Pulmonary artery endothelial cell (primary cell): ENCODE measurements at places on chromosomes 13 and 19.

DNA sequence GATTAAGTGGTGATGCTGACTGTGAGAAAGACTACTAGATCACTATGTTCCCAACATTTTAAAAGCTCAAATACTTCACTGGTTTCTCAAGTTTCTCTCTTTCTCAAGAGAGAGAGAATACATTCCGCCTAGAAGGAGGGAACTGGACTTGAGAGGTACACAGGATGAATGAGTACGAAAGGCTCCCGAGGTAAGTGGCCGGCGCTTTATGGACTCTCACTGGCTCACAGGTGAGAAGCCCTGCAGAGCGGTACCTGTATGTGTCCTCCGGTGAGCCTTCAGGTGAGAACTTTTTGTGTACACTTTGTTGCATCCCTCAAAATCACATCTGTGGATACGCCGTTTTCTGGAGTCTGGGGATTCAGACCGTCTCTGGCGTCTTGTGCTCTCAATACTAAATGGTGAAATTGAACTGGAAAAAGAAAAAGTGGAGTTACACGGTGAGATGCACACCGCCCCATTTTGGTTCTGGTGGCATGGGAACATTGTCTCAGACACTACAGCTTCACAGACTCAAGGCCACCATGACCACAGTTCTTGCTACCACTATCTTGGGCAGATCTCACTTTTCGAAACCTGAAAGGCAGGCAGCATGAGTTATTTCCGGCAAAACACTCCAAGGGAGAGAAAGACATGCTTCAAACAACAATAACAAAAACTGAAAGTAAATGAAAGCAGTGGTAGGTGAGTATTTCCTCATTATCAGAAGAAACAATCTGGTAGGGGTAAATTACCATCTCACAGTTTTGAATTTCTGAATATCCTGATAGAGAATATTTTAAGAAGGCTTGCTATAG lies 418.9 kb downstream of the KLF12 start:
- no peak for DNase-seq

DNA sequence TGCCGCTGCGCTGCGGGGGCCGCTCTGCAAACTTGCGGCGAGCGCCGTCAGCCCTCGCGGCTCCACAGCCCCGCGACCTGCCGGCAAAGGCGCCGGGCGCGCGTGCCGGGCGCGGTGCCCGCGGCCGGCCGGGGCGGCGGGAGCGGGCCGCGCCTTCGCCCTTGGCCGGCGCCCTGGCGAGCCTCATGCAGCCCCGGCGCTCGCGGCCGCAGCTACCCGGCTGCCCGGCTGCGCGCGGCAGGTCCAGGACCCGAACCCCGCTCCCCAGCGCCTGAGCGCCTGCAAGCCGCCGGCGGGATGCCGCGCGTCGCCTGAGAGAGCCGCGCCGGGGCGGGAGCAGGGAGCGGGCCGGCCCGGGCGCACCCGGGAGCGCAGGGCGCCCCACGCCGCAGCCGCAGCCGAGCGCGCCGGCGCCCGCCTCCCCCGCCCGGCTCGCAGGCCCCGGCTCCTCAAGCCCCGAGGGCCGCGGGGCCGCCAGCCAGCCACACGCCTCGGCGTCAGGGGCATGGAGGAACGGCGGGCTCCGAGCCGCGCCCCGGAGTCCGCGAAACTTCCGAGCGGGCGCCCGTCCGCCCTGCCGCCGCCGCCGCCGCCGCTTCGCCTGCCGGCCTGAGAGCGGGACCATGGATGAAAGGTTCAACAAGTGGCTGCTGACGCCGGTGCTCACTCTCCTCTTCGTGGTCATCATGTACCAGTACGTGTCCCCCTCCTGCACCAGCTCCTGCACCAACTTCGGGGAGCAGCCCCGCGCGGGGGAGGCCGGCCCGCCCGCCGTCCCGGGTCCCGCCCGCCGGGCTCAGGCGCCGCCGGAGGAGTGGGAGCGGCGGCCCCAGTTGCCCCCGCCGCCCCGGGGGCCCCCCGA lies 564 bp downstream of the HS6ST3 start:
- no peak for DNase-seq

- DNase-seq = no peak
Measured at GRCh38 chr13:26688286-26688685, 72.3 kb downstream of the GPR12 start.

DNA sequence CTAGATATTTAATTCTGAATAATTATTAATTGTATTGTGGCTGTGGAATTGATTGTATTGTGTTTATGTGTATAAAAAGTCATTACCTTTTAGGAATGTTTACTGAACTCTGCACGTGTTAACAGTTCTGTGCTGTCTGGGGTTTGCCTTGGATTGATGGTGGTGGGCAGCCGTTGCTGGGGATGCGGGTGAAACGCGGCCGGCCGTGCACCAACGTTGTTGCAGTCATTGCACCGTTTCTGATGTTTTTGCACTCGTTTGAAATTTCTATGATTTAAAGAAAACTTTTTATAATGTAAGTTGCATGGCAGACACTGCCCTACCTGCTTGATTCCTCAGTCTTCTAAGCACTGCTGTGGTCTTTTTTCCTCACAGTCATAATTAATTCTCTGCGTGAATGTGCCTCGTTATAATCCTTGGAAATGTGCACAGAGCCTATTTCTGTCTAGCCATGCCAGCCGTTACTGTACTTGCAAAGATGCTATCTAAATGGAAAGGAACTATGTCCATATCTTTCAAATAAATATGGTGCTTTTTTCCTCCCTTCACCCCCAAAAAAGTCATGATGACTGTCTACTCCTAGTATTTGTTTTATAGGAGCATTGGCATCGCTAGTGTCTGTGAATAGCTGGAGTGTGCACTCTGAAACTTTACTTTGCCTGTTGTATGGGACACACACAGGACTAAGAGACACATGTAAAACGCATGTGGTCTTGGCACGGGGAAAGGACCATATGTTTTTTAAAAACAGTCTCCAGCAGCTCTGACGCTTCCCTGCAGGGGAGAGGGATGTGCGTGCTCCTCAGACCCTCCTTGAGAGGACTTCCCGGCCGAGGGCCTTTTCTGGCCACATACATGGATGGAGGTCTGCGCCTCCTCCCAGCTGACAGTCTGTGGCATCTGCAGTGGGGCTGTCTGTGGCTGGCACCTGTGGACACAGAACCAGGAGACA lies 40.7 kb upstream of the MCF2L start:
- no peak for DNase-seq

GRCh38 chr13:102617697-102618350 lies 21.0 kb downstream of the TPP2 start:
- DNase-seq = no peak

DNA sequence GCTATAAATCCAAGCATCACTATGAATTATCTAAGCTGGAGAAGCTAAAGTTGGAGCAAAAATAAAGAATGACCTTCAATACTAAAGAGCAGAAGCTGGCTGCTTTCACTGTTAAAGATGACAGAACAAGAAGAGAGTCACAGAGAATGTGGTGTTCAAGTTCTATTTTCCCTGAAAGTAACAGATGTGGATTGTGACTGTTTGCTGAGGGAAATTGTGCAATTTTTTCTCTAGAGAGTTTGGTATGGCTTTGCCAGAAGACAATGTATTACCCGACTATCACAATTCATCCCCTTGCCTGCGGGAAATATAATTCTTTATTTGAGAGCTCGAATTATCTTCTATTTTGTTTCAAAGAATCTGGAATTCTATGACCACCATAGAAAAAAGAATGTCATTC lies 83.1 kb downstream of the TNFSF13B start:
- DNase-seq = no peak

- peak; percentile 66 for DNase-seq
Measured at GRCh38 chr19:50728084-50728737, 5.0 kb downstream of the CLEC11A start.

- DNase-seq = peak; percentile 80
Measured at GRCh38 chr13:57629821-57630235, 1.7 kb upstream of the PCDH17 start.

- DNase-seq = no peak
Measured at GRCh38 chr19:306151-306900, 15.1 kb upstream of the PLPP2 start.

GRCh38 chr13:88908961-88909441 lies 1237.8 kb downstream of the SLITRK5 start:
- DNase-seq = no peak

DNA sequence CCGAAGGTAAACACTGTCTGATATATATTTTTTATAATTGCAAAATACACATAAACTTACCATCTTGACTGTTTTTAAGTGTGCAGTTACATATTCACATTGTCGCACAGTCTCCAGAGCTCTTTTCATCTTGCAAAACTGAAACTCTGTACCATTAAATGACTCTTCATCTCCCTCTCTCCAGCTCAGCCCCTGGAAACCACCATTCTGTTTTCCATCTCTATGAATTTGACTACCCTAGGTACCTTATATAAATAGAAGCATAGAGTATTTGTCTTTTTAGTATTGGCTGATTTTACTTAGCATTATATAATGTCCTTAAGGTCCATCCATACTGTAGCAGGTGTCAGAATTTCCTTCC lies 45.8 kb downstream of the LRCH1 start:
- DNase-seq = no peak

- no peak for DNase-seq
Measured at GRCh38 chr19:43720936-43721335, 5.1 kb downstream of the IRGC start.

- no peak for DNase-seq
Measured at GRCh38 chr19:12484011-12484370, 625 bp downstream of the ZNF709 start.

DNA sequence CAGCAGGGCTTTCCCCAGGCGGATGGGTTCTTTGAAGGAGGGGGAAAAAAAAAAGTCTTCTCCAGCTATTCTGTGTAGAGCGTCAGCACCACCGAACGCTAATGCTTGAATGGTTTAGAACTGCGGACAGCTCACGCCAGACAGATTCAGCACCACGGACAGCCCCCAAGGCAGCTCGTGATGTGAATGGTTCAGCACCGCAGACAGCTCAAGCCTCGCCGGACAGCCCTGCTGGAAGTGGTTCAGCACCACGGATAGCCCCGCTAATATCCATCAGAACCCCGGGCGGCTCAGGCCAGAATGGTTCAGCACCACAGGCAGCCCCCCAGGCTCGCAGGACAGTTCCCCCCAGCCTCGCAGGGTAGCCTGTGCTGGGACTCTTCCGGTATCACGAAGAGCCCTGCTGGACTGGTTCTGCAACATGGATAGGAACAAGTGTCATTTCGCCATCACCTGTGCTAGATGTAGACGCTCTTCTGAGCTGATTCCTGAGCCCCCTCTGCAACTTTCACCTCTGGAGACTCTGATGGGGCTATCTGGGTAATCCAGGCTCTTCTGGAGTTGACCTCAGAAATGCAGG lies 4.9 kb upstream of the SMIM17 start:
- peak; percentile 48 for DNase-seq

- no peak for DNase-seq
Measured at GRCh38 chr19:54804101-54804500, 691 bp downstream of the KIR2DL4 start.

- DNase-seq = no peak
Measured at GRCh38 chr19:31364963-31365362, 15.7 kb upstream of the TSHZ3 start.

- DNase-seq = no peak
Measured at GRCh38 chr13:104614361-104615145, 1548.3 kb upstream of the SLC10A2 start.

GRCh38 chr19:49555600-49556411 lies 24.6 kb downstream of the NOSIP start:
- DNase-seq = no peak

DNA sequence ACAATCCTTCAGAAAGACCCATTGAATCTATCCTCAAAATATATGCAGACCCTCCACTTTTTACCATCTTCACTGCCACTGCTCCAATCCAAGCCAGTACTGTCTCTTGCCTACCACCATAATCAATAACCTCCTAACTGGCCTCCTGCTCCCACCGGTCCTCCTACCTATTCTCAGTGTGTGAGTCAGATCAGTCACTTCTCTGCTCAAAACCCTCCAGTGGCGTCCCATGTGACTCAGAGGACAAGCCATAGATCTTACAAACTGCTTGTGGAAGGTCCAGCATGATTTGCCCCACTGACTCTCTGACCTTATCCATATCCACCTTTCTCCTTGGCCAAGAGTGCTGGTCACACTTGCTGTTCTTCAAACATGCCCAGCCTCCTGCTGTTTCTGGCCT lies 23.4 kb upstream of the MBNL2 start:
- no peak for DNase-seq

DNA sequence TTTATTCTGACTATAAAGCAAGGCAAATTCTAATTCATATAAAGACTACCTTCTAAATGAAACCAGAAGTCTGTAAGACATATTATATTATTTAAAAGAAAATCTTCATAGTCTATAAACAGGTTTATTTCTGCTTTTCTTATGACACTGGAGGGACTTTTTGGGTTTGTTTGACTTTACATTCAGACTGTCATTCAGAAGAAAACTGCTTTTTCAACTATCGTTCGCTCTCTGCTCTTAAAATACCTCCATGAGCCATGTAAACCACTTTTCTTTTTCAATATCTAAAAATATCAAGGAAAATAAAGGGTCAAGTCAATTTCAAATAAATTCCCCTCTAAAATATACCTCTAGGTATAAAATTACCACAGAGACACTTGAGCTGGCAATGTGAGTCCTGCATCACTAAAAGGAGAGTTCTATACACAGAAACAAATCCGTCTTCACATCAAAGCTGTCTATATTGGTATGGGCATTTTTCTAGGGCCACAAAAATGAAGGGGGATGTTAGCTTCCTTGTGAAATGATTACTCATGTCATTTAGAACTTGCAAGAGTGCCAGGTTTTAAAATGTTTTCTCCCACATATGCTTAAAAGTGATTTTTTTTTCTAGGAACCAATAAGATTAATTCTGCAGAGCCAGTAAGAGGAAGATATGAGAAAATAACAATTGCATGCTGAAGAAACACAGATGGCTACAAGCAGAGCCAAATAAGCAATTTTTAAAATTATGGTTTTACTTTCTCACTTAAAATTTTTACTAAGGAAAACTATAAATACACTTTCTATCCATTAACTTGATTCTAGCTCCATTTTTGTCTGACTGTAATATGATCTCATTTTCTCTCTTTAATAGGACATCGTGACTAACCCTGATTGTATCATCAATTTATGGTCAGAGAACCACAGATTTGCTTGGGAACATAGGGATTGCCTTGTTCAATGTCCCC lies 181.8 kb downstream of the TBC1D4 start:
- no peak for DNase-seq

- DNase-seq = no peak
Measured at GRCh38 chr13:80633251-80633650, 292.3 kb upstream of the SPRY2 start.

DNA sequence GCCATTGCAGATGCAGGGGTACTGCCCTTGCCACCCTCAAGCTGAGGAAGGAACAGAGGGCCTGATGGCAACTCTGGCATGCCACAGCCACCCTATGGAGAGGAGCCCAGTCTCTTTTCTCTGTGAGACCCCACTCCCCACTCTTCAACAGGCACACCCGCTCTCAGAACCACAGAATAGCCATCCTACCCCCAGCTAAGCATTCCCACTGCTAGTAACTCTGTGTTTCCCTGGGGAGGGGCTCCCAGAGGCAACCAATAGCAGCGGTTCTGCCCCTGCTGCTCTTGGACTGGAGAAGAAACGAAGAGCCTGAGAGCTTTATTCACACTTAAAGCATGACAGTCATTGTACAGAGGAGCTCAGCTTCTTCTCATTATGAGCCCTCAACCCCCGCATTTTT lies 49.3 kb downstream of the UBL3 start:
- DNase-seq = no peak
